Stimulated activated CD4-positive, alpha-beta T cell treated with anti-CD3 and anti-CD28 coated beads, Interleukin-4, amount 100 ng/mL, for 48 hours (primary cell): ENCODE measurements at places on chromosomes 7 and 10.

GRCh38 chr10:49539320-49539885 lies 482 bp upstream of the ERCC6 start:
- DNase-seq: no peak

DNA sequence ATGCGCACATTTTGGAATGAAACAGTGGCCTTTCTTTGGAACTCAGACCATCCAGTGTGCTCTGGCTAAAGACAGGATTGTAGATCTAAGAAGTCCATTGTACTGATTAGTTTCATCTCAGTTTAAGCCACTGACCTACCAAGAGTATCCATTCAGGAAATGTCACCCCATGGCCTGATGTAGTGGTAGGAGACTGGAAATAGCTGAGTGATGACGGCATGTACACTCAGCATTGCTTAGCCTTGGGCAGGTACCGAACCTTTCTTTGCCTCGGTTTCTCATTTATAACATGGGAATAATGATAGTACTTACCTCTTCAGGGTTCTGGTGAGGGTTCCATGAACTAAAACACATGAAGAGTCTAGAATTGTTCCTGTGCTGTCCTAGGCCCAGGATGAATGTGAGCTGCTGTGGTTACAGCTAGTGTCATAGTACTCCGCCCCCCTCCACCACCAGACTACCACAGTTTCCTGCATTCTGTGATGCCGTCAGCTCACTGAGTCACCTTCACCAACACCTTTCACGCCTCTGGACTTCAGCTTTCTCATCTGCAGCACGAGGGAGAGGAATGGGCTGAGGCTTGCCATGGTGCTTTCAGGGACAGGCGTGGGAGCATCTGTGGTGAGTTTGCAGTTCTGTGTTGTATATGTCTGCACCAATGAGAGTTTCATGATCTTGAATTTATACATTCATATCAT lies 484.0 kb upstream of the GALNT17 start:
- DNase-seq: peak; percentile 44

DNA sequence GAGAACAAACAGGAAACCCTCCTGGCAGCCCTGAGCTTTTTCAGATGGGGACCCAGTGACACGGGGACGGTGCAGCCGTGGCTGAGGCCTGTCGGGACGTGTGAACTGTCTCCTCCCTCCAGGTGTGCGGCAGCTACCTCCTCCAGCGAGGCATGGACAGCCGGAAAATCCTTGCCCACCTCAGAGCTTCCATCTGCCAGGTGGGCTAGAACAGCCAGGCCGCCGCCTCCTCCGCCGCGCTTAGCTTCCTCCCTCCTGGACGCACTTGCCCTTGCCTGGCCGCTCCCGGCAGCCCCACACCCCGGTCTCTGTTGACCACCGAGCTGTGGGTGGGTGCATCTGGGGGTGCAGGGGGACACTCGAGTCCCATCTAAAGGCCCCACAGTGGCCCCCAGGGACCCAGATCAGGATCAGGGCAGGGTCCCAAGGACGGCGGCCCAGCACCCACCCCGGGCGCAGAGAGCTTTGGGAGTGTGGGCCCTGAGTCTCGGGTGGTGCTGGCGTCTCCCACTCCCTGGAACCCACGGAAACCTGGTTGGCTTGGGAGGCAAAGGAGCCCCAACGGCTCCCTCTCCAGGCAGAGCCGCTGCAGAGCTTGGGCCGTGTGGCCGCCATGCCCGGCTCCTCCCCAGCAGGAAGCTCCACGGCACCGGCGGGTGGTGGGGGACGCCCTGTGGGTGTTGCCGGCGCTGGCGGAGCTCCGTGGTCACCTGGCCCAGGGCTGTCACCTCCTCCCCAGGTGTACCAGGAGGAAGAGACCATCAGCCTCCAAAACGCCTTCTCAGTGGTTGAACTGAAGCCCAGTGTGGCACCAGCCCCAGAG lies 32.9 kb upstream of the UTF1 start:
- no peak for DNase-seq

- DNase-seq: no peak
These were observed 15.4 kb upstream of the EIF5AL1 start for GRCh38 chr10:79496896-79497295.

DNA sequence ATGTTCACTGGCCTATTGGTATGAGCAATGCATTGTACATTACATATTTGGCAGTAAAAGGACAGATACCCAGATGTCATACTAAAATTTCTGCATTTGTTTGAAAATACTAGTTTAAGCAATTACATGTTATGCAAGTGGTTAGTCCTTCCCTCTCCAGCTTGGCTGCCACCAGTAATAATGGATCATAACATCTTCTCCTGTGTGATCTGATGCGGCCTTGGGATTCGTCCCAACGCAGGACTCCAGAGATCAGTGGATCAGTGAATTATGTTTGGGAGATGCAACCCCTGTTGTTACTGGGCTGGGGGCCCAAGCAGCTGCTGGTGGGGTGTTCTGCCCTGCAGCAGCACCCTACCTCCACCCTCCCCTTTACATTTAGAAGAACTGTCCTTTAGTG lies 11.2 kb upstream of the PDK4 start:
- no peak for DNase-seq
